GM23248 (cell line): ENCODE measurements at places on chromosomes 3 and 15. TPM values are rescaled to one million over a fixed set of nuclear protein-coding genes. Genes with fewer than 3 reads are reported as not detected.

The OXNAD1 gene
- total RNA-seq = 3.4 and 10.8 TPM in 2 replicates

The CFAP100 gene
- not detected in 2 replicates for total RNA-seq

The IMPG2 gene
- total RNA-seq = 0.11 TPM in 1 of 2 replicates, not detected in the other

GRCh38 chr15:69557707-69558409 is 105.2 kb downstream of the RPLP1 start:
- no peaks in the 10 kb centered on the region for H3K36me3 ChIP-seq
- peaks cover 24% of the 10 kb centered on the region for H3K4me1 ChIP-seq
- H3K4me3 ChIP-seq = no peak overlapping the region
- no peaks in the 10 kb centered on the region; the same call in 1 of the 2 replicates for H3K27me3 ChIP-seq

GRCh38 chr15:98439523-98439942 is 208.8 kb upstream of the IGF1R start:
- no peak overlapping the region for H3K27ac ChIP-seq
- no peaks in the 10 kb centered on the region for H3K36me3 ChIP-seq
- no peak for DNase-seq
- H3K4me3 ChIP-seq = no peak overlapping the region

GRCh38 chr3:102002056-102002455 is 152.7 kb downstream of the NFKBIZ start:
- peaks cover 26% of the 10 kb centered on the region for H3K4me1 ChIP-seq
- H3K27me3 ChIP-seq = no peaks in the 10 kb centered on the region
- no peak for DNase-seq
- no peak overlapping the region for H3K4me3 ChIP-seq
- no peaks in the 10 kb centered on the region for H3K36me3 ChIP-seq

DNA sequence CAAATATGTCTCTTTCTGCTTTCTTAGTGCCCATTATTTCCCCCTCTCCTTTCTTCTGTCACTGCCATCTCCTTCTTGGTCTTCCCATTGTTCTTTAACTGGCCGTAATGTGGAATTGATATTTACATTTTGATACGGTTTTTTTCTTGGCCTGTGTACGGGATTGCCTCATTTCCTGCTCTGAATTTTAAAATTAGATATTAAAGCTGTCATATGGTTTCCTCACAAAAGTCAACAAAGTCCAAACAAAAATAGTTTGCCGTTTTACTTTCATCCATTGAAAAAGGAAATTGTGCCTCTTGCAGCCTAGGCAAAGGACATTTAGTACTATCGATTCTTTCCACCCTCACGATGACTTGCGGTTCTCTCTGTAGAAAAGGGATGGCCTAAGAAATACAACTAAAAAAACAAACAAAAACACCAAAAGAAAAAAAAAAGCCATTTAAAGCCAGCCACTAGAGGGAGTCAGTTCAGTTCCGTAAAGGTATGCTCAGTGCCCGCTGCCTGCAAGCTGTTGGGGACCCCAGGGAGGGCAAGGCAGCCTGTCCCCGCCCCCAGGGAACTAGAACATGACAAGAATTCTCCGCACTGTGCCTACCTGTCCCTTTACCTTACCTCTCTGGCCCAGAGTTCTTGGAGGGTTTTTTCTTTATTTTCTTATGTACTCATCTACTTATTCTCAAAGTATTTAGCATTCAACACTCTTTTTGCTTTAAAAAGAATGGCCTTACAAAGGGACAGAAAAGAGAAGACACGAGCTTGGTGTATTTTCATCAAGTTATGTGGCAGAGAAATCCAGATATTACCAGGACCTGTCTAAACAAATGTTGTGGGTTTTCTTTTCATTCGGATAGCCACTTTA is 30.0 kb upstream of the NR2E3 start:
- H3K4me3 ChIP-seq = peak overlapping the region; percentile 33
- H3K36me3 ChIP-seq = no peaks in the 10 kb centered on the region
- no peaks in the 10 kb centered on the region for H3K27me3 ChIP-seq
- peaks cover 24% of the 10 kb centered on the region for H3K4me1 ChIP-seq
- DNase-seq = peak; percentile 76
